ENCODE measurements at places on chromosomes 1 and 21.

DNA sequence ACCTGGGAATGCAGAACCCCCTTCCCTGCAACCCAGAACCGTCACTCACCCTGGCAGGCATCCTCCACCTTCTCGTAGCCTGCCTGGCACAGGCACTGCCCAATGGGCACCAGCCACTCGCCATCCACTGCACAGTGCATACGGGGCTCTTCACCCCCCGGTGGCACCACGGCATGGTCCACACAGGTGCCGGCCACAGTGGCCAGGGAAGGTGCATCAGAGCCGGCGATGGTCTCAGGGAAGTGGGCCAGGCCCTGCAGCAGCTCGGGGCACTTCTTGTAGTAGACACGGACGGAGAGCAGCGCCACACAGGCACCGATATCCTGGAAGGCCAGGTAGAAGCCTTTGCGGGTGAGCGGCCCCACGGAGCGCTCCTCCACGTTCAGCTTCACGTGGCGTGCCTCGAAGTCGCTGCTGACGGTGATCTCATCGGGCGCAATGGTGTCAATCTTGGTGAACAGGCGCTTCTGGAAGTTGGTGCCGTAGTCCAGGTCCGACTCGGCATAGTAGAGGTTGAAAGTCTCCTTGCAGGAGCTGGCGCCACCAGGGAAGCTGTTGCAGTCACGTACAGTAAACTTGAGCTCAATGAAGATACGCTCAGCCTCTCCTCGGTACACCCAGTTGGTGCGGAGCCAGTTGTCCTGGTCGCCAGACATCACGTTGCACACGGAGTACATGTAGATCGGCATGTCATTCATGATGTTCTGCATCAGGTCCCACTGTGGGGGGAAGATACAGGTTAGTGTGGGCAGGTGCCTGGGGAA is 7.4 kb downstream of the EPHA2 start:
- DNase-seq: no peak

GRCh38 chr21:46363698-46364097 is 39.7 kb downstream of the PCNT start:
- DNase-seq: no peak

DNA sequence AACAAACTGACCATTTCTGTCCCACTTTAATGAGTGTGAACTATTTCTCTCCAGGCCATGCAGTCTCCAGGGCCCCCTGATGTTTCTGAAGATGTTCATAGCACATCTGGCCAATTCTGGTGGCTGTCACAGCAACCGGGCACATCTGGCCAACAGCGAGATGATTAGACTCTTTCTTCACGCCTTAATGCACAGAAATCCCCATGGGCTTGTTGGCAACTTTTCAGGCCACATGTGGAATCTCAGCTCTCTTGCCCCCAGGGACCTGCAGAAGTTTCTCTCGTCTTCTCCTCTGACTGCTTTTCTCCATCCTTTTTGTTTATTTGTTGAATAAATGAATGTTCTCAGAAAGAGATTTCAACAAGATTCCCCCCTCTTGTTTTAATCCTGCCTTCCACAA is 71.2 kb upstream of the HMGB4 start:
- DNase-seq: no peak

DNA sequence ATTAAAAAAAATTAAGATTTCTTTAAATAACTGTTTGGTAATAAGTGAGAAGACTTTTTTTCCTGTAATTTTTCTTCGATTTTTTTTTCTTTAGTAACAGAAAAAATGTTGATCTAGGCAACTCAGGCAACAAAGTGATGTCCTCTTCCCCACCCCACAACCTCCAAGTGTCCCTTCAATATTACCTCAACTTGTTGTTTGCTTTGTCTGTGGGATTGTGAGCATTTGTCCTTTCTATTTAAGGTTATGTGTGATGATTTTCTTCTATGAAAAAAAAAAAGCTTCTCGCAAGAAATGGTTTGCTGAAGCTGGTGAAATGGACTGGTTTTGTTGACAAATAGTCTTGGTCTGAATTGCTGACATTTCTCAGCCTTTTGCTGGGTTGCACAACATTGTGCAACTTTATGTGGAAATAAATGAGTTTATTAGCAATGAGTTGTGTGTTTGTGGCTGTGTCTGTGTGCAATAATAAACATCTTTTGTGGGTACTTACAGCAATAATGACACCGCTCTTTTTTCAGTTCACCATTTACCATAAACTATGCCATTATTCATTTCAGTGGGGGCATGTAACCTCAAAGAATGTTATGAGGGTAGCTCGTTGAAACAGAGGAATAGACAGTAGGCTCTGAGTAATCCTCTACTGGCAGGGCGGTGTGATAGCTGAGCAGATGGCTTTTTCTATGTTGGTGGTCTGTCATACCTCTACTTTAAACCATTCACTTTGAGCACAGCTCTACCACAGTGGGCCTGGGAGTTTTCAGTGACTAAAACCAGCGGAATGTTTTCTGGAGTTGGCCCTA is 218.4 kb downstream of the HLX start:
- DNase-seq: no peak

DNA sequence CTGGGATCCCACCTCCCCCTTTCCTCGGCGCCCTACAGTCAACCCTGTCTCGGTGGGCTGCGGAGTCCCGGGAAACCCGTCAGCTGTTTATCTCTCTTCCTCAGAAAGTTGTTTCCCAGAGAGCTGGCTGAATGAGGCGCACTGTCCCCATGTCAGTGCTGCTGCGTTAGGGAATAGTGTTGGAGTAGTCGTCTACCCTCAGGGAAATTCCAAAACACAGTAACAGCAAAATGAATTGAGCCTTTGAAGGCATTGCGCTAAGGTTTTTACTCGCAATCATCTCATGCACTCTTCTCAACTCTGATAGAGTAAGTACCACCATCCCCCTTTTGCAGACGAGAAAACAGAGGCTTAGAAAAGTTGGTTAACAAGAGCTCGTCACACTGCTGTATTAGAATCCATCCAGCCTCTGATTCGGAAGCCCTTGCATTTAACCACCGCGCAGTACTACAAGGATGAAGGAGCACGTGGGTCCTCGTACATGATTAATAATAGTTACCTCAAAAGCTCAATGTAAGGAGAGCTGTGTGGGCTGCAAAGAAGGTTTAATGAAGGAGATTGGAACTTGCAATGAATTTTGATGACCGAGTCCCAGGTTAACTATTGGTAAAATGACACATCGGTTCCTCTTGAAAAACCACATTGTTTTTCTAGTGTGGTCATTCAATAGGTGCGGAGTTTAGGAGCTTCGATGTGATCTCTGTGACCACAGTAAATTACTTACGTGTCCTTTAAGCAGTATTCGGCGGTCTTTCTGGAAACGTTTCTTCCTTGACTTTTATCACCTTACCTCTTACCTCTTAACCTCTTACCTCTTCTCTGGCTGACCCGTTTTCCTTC is 788 bp upstream of the EDEM3 start:
- DNase-seq: no peak

DNA sequence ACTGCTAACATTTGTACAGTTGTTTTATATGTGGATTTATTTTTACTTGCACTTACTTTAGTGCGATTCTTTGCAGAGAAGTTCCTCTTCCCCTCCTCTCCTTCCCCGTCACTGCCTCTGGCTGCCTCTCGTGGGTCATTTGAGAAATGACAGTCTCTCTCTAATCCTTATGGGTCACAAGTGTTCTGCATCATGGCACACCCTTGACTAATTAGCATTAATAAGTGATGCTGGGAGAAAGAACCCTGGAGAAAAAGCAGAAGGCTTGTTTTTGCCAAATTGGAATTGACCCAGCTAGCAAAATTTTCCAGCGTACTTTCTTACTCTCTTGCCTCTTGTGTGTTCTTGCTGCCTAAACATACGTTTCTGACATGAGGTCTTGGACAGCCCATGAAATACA is 301.2 kb downstream of the DUSP10 start:
- DNase-seq: no peak

DNA sequence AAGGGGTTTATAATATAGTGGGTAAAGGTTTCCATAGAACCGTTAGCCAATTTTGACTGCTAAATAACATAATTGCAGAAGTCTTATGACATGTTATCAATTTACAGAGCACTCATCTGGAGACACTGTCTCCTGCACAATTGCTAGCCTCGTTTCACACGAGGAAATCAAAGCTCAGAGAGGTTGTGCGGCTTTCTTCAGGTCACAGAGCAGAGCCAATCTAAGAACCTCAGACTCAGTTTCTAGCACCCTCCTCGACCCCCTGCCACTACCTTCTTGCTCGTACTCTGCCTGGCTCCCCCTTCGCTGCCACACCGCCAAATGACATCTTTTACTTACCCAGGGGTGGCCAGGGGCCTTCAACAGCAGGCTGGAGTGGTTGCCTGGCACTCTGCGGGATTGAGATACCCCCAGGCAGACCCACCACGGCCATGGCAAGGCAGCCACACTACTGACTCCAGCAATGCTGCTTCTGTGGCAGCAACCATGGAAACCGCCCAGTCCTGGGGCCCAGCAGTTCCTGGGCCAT is 16.0 kb upstream of the CASZ1 start:
- no peak for DNase-seq

GRCh38 chr1:118963456-118964430 is 24.4 kb downstream of the TBX15 start:
- DNase-seq: no peak

DNA sequence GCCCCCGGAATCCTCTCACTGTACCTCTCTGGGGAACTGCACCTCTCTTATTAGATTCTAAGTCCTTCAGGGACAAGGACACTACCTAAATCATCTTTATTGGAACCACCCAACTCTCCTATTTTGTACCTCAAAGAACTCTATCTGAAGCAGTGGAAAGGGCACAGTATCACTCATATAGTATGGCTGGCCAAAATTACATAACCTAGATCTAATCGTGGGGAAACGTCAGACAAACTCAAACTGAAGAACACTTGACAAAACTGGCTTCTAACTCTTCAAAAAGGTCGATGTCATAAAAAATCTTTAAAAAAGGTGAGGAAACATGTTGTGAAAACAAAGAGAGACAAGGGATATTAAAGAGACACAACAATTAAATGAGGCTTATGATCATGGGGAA is 210.0 kb downstream of the SLC45A1 start:
- DNase-seq: no peak

- no peak for DNase-seq
Measured at GRCh38 chr1:107196973-107197562, 56.2 kb downstream of the NTNG1 start.

GRCh38 chr1:105632342-105633196 is 1423.9 kb upstream of the PRMT6 start:
- DNase-seq: no peak

GRCh38 chr1:153566414-153567371 is 1.0 kb upstream of the S100A2 start:
- peak; percentile 75 for DNase-seq

DNA sequence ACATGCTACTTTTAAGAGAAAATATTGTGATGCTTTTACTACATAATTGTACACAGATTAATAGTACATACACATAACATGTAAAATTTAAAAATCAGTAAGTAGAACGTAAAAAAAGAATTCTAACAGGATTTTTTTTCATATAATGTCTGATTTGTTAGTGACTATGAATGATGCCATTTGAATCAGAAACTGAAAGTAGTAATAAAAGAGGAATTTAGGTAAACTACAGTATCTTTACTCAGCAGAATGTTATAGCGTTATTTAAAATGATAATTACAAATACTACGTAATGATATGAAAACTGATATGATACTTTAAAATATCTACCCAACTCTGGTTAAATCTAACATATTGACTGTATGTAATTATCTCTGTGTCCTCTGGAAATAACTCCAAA is 116.1 kb downstream of the DENND1B start:
- DNase-seq: no peak

DNA sequence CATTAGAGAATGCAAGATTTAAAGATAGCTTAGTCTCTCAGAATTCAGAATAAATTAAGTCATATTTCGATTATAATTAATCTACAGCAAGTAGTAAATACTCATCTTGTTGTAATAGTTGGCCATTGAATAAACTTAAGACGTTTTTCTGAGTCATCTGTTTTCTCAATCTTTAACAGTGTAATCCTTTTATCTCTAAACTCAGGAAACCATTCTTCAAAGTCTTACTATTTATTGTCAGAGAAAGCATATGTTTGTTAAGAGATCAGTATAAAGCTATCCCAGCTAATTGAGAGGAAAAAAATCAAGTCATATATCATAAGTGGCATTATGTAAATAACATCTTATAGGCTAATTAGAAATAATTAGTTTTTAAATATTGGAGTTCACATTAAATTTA is 201.2 kb upstream of the ADAMTS5 start:
- no peak for DNase-seq

- peak; percentile 52 for DNase-seq
Measured at GRCh38 chr21:44932408-44933181, 7.2 kb upstream of the SLX9 start.

DNA sequence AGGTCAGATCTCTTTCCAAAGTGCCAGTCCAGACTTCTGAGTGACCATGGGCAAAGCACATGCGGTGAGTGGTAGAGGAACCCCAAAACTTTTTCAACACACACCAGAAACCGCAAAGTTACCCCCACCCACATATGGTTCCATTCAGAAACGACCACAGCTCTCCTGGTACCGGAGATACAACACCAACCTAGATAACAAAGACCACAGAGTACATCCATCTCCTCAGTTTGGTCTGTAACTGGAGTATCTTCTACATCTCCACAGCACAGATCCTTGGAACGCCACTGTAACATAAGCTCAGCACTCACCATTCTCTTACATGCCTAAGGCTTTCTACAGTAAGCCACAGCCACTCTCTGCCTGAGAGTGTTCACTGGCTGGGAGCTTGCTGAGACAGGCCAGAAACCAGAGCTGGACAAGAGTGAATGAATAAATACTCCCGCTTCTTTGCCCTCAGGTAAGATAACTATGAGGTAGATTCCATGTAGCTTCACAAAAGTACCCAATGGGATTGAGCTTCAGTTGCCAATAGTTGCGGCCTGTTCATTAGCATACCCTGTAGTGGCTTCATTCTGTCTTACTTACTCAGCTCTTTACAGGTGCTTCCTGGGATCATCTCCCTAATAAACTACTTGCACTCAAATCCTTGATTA is 81.8 kb downstream of the SMYD3 start:
- no peak for DNase-seq

GRCh38 chr21:42456457-42456856 is 39.6 kb downstream of the RSPH1 start:
- no peak for DNase-seq

DNA sequence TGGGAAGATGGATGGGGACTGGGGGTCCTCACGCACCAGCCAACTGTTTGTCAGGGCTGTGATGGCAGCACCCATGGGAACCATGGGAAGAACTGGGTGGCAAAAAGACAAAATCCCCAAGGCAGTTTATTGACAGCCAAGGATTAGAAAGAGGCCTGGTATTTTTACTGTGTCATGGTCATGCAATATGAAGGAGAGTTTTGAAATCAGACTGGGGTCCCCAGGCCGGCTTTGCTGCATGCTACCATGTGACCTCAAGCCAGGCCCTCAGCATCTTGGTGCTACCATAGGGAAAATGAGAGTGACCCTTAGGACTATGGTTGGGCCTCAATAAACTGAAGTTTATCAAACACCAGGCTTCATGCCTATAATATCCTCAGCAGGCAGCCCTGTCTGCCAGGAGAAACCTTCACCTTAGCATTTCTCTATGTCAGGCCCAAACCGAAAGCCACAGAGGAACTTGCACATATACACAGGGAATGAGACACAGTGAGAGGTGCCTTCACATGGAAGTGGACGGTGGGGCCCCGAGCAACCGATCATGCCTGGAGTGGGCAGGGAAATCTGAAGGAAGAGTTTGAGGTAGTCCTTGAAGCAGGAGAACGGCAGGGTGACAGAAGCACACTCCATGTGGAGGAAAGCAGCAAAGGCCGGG is 203.2 kb downstream of the HIVEP3 start:
- DNase-seq: no peak
